ENCODE measurements at places on chromosomes 5 and 9.

- DNase-seq = peak; percentile 85
Observed at GRCh38 chr9:97990259-97990658, 7.1 kb downstream of the ANP32B start.

DNA sequence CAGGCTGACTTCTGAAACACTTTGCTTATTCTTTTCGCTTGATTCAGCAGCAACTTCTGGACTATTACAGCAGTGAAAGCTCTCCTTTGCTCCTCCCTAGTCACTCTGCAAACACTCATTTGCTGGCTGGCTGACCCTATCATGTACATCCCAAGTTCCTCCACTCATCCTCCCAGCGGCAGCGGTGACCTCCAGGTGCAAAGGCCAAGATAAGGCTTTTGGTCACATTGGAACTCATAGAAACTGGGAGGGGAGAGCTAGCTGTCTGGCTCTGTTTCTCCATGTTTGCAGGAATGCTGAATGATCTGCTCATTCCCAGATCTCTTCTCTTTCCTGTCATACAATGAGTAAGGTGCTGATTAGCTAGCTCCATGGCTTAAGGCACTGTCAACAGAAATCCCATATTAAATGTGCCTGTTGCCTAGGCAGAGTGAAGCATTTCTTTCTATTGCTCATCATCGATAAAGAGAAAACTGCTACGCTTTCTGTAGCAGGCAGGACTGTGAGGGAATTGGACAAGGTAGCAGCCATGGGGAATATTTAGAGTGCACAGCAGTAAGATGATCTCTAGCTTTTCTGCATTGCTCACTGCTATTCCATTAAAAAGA is 250.5 kb upstream of the PDE4D start:
- no peak for DNase-seq

- DNase-seq = no peak
Observed at GRCh38 chr5:175831507-175831906, 39.9 kb upstream of the CPLX2 start.

DNA sequence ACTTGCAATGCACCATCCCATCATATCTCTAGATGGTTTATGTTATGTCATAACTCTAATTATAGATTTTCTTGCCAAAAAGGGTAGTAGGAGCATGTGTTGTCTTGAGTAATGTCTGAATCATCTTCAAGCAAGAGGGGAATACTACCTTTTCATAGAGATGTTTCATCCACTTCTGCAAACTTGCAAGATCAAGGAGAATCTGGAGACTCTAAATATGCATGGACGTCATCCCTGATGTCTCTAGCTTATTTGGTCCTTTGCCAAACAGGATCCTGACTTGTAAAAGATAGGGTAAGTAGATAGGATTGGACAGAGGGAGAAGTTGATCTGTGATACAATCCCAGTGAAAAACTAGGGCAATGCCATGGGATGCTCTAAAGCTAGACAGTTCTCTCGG is 246.5 kb downstream of the DMRTA1 start:
- DNase-seq = no peak

- DNase-seq = no peak
Observed at GRCh38 chr5:143230676-143230996, 172.8 kb downstream of the NR3C1 start.

- DNase-seq = no peak
Observed at GRCh38 chr5:82417776-82418607, 139.8 kb upstream of the RPS23 start.

DNA sequence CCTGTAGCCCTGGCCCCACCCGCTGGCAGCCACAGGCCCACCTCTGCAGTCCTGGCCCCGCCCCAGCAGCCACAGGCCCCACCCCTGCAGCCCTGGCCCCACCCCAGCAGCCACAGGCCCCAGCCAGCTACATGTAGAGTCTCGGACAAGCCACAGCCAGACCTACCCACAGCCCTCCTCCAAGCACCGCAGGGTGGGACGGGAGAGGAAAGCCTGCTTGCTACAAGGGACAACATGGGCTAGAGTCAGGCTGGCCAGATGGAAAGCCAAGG is 49.5 kb upstream of the SARDH start:
- peak; percentile 7 for DNase-seq

DNA sequence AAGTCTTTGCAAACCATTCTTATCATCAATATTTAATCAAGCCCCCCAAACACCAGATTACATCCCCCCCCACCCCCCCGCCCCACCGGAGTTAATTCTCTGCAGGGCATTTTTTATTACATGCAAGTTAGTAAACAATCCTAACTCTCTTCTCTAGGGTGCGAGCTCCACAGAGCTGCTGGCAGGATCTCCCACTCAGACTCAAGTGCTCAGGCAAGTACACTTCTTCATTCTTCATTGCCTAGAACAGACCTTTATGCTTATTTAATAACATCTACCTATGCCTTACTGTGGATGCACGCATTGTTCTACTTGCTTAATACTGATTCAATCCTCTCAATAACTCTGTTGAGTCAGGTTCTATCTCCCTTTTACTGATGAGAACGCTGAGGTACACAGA is 9.9 kb downstream of the SAXO1 start:
- no peak for DNase-seq

DNA sequence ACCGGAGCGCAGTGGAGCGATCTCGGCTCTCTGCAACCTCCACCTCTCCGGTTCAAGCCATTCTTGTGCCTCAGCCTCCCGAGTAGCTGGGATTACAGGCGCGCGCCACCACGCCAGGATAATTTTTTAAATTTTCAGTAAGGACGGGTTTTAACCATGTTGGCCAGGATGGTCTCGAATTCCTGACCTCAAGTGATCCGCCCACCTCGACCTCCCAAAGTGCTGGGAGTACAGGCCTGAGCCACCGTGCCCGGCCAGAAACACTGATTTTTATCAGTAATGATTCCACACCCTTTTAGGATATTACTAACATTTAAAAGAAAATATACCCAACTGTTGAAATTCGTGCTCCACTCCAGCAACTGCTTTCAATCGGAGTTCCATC is 464 bp upstream of the FAM151B start:
- DNase-seq = no peak

DNA sequence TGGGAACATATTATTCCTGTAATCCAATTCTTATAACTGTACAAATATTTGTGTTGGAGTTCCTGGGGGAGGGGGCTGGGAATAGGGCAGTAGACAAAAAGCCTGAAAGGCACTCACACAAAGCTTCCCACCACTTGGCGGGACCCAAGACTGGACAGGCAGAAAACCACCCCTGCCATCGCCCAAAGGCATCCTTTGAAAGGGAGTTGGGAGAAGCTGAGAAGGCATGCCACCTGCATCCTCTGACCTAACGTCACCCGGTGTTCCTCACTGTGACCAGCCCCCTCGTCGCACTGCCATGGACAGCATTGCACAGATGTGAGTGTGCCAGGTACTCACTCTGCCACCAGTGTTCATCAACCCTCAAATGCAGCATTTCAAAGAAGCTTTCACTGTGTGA is 80.6 kb upstream of the SMIM23 start:
- DNase-seq = no peak

DNA sequence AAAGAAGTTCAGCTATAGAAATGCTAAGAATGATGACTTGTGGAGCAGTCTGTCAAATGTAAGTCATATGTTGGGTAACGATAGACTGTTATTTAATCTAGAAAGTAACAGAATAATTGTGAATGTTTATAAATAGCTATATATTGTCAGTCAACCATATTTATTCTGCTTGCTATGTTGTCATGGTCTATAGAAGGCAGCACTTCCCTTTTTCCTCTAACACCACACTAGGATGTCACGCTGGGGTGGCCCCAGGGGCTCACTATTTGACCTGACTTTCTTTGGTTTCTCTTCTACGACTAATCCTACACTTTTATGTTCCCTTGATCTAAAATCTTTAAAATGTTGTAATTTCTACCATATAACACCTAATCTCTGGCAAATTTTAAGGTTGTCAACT is 20.5 kb downstream of the ERAP2 start:
- DNase-seq = no peak

DNA sequence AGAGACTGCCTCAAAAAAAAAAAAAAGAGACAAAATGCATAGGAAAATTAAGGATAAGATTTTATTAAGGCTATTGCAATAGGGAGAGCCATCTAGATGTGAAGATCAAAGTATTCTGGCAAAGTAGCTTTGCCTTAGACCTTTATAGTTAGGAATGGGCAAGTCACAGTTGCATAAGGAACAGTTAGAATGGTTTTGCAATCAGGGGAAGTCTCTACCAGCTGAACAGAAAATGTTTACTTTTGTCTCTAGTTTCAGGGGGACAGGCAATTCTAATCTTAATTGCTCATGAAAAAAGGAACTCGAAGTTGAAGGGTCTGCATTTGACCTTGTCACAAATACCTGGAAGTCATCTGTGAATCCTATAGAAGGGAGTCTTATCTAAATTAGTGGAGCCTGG is 13.1 kb upstream of the ATP6V1G1 start:
- DNase-seq = peak; percentile 41

DNA sequence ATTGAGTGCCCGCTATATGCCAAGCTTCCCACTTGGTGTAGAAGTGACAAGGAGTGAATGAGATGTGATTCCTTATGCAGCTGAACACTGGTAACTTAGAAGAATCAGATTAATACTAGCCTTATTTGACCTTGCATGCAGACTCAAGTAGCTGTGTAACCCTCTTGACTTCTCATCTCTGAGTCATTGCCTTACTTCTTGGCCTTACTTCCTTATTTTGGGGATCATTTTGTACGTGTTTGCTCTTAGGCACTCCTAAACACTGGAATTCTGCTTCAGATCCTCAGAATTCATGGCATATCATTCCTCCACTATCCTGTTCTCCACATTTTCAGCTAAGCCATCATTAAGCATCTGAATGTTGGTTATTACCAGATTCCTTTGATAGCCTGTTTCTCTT is 948.9 kb upstream of the ARRDC3 start:
- peak; percentile 61 for DNase-seq

DNA sequence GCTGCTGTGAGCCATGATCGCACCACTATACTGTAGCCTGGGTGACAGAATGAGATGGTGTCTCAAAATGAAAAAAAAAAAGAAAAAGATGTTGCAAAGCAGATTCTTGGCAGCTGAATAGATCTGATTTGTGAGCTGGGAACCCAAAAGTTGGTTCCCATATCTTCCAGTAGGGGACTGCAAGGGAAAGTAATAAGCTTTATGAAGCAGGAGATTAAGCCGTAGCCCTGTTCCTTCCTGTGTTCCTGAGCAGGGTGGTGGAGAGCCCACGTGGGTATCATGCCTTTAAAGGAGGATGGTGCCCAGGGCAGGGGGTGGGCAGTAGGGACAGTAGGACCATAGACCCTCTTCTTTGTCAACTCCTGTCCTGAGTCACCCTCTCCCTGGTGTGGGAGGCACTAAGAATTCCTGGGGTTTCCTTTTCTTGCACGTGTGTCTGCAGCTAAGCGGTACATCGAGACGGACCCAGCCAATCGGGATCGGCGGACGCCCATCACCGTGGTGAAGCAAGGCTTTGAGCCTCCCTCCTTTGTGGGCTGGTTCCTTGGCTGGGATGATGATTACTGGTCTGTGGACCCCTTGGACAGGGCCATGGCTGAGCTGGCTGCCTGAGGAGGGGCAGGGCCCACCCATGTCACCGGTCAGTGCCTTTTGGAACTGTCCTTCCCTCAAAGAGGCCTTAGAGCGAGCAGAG is 37.9 kb downstream of the STOM start:
- peak; percentile 64 for DNase-seq

DNA sequence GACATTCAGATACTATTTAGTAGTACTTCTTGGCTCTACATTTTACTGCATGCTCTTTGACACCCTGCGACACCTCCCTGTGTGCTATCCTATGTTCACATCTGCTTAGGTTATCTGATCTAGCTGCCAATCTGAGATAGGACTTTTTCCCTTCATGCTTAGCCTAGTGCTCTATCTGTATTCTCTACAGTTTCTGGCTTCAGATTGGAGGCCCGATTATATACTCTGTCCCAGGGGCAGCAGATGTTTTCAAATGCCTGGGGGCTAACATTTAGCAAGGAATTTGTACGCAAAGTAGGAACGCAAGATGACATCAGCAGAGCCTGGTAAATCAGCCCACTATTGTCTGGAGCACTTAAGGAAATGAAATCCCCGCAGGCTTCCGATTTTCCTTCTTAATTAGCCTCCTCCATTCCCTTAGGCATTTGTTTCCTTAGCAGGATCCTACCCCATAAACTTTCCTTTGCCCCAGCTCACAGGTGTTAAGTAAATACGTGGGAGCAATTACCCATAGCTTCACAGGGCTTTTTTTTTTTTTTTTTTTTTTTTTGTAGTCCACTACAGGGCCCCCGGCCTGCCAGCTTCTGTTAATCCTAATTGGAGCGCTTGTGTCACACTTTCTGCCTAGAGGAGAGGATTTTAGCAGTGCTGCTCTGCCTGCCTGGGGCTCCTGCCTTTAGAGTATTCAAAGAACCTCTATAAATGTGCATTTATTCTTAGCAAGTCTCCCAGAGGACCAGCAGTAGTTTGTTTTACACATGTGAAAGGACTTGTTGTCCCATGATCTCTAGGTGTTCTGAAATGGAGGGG is 61.1 kb upstream of the LPAR1 start:
- DNase-seq = peak; percentile 39

- DNase-seq = peak; percentile 70
Observed at GRCh38 chr5:171450423-171451331, 31.2 kb downstream of the FGF18 start.

GRCh38 chr9:129263836-129264235 is 85.8 kb upstream of the IER5L start:
- DNase-seq = no peak

- no peak for DNase-seq
Observed at GRCh38 chr5:37603072-37603471, 224.0 kb downstream of the WDR70 start.

- peak; percentile 36 for DNase-seq
Observed at GRCh38 chr5:55633574-55634208, 78.4 kb downstream of the SLC38A9 start.

DNA sequence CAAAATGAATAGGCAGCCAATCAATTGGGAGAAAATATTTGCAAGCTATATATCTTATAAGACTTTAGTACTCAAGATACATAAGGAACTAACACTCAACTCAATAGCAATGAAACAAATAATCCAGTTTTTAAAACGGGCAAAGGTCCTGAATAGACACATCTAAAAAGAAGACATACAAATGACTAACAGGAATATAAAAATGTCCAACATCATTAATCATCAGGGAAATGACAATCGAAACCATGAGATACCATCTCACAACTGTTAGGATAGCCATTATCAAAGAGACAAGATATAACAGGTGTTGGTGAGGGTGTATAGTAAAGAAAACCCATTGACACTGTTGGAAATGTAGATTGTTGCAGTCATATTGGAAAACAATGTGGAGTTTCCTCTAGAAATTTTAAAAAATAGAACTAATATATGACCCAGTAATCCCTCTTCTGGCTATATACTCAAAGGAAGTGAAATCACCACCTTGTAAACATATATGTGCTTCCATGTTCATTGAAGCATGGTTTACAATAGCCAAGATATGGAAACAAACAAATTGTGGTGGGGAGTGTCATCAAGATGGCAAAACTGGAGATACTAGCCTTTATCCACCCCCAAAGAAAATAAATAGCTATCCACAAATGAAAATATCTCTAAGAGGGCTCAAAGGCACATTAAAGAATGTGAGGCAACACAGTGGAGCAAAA is 13.9 kb upstream of the BTNL3 start:
- no peak for DNase-seq

DNA sequence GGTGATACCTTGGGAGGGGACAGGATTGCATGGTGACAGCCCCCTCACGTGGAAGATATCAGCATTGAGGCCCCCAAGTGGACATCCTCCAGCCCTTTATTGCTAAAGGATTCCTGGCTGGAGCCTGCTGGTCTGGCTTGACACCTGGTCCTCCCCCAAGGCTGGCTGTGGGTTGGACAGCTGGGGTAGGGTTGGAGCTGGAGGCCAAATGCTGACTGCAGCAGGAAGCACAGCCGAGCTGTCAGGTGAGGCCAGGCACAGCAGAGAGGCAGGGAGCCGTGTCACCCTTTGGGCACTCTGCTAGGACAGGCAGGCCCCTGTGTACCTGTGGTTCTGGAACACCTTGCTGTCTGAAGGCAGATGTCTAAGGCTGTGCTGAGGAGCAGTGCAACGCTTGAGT is 2.2 kb downstream of the CACFD1 start:
- no peak for DNase-seq

Data from mesenchymal stem cell (in vitro differentiated cells and primary cell).